ENCODE measurements at places on chromosomes 11 and 22.
A peak's percentile ranks its signal among the peaks of the same experiment; 100 is the strongest.

- no peak for DNase-seq
Observed at GRCh38 chr11:86686531-86686930, 14.1 kb upstream of the ME3 start.

DNA sequence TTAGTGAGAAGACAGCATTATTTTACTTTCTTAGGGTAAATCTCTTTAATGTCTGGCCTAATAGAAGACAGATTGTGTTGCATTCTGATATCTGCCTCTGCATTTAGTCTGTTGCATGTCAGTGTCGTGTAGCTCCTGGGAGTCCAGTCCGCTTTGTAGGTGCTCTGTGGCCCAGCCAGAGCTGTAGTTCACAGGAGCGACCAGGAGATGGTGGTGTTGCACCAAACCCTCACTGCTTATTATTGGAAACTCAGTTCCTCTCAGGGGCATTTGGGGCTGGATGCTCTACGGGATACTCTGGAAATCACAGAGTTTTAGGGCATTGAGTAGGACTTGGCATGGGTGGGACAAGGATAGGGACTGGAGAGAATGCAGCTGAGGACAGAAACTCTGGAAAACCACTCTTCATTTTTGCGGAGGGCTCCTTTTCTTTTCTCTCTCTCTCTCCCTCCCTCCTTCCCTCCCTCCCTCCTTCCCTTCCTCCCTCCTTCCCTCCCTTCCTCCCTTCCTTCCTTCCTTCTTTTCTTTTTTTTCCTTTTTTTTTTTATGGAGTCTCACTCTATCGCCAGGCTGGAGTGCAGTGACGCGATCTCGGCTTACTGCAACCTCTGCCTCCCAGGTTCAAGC lies 21.7 kb downstream of the MIAT start:
- DNase-seq, result peak; percentile 17

DNA sequence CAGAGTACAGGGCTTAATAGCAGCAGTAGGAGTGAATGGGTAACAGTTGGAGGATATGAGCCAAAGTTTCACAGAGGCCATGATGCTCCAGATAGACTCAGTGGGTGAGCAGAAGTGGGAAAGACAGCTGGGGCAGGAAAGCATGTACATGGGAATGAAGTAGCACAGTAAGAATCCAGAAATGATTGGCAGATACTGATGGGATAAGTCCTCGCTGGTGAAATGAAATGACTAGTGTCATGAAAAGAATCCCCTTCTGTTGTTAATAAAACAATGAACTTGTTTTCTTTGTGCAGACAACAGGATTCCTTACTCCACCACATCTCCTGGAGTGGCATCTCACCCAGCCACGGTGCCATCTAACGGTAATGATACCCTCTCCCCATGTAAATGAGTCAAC lies 17.4 kb upstream of the PANX1 start:
- no peak for DNase-seq

- DNase-seq, result no peak
Observed at GRCh38 chr11:9109858-9110731, 18.7 kb upstream of the SCUBE2 start.

DNA sequence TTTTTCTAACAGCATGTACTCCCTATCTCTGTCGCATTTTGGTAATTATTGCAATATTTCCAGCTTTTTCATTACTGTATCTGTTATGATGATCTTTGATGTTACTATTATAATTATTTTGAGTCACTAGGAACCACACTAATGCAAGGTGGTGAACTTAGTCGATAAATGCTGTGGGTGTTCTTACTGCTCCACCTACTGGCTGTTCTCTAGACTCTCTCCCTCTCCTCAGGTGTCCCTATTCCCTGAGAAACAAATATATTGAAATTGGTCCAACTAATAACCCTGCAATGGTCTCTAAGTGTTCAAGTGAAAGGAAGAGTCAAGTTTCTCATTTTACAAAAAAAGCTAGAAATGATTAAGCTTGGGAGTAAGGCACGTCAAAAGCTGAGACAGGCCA lies 10.5 kb downstream of the ARL14EP start:
- no peak for DNase-seq

- no peak for DNase-seq
Observed at GRCh38 chr11:116309446-116309845, 463.3 kb downstream of the BUD13 start.

- peak; percentile 16 for DNase-seq
Observed at GRCh38 chr11:87125257-87125656, 87.5 kb downstream of the TMEM135 start.

- peak; percentile 72 for DNase-seq
Observed at GRCh38 chr11:18588297-18589252, at the start of gene UEVLD. Gene UEVLD (minus strand): TSS chr11:18588734. CDS start chr11:18588654, 80 bp downstream.

GRCh38 chr11:85680897-85681296 lies 5.1 kb downstream of the CCDC89 start:
- DNase-seq, result no peak

DNA sequence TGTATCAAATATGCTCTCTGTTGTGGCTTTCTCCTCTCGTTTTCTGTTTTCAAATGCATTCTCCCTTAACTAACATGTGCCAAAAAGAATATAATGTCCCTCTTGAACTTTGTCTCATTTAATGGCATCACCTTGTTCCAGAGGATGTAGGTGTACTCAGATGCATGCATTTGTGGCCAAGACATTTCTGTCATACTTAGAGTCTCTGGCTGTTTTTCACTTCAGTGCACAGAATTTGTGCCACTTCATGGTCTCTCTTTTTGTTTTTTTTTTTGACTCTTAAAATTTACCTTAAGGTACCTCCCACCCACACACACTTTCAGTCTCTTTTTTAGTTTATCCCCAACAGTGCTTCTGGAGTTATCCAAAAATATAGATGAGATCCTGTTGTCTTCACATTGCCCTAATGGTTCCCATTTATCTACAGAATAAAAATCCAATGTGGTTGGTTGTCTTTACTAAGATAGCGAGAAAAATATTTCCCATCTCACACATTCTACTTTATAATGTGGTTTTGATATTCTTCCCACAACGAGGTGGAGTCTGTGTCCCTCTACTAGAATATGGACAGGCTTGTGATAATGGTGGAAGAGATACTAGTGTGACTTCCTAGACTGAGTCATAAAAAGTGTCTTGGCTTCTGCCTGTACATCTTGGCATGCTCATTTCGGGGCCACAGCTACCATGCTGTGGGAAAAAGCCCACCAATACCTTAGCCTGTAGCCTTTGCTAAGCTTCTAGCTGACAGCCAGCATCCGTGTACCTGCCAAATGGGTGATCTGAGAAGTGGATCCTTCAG lies 125.8 kb downstream of the DDX10 start:
- DNase-seq, result no peak

GRCh38 chr11:120180551-120181232 lies 30.1 kb upstream of the OAF start:
- peak; percentile 40 for DNase-seq

DNA sequence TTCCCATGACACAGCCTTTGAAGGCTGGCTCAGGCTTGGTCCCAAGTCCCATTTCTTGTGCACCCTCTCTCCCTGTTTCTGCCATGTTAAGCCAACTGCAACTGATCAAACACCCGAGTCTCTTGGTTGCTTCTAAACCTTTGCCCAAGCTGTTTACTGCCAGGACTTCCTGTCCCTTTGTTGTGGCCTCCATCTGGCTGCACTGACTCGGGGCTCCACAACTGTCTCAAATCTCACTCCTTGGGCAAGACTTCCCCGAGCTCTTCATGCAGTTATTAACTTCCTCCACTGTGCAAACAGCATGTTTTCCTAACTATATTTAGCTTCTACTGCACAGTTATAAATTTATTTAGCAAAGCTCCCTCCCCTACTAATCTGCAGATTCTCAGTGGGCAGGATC lies 4.3 kb downstream of the VPREB1 start:
- DNase-seq, result no peak

GRCh38 chr11:6635082-6635932 lies 16.1 kb upstream of the TPP1 start:
- DNase-seq, result no peak

DNA sequence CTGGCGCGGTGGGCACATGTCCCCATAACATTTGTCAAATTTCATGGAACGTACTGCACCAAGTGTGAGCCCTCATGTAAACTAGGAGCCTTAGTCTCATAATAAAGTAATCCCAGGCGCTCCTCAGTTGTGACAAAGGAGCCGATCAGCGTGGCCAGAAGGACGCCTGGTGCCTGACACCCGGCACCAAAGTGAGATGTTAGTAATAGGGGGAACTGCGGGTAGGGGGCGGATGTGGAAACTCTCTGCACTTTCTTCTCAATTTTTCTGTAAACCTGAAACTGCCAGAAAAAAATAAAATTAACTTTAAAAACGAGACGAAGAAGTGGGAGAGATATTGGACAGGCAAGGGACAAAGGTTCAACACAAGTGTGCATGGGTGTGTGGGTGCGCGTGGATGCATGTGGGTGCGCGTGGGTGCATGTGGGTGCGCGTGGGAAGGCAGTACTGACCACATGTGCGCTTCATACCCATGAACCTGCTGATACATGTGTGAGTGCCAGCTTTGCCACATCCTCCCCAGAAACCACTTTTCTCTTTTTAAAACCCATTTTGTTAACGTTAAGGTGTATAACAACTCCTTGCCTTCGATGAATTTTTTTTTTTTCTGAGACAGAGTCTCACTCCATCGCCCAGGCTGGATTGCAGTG lies 55.4 kb upstream of the LINC01488 start:
- DNase-seq, result no peak

GRCh38 chr22:30344447-30345200 lies 12.1 kb downstream of the SF3A1 start:
- DNase-seq, result no peak

DNA sequence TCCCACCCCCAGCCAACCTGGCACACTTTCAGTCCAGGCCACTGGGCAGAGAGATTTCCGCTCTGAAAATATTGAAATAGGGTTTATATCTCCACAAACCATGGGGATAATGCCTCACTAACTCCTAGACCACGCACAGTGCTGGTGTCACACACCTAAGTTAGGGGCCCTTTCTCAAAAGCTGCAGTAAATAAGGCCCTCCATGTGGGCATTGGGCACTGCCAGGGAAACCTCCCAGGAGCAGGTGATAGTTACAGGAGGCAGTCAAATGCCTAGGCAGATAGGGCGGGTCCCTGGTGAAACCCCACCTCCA lies 3.1 kb upstream of the IL10RA start:
- DNase-seq, result no peak

DNA sequence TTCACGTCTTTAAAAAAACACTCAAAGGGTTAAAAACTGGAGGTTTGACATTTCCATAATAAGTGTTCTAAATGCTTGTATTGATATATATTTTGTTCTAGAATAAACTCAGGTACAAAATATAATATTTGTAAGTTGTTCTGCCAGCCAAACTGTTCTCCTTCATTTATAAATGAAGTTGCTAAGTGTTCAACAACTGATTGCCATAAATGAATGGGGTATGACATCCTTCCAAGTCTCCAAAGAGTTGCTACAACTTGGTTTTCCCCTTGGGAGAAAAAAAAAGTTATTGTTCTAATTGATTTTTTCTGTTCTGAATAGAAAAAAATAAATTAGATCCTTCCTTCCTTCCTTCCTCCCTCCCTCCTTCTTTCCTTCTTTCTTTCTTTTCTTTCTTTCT lies 65.4 kb upstream of the BLID start:
- DNase-seq, result no peak

- no peak for DNase-seq
Observed at GRCh38 chr22:17243524-17243923, 24.3 kb upstream of the ADA2 start.

- no peak for DNase-seq
Observed at GRCh38 chr22:28918550-28919271, 35.3 kb downstream of the ZNRF3 start.

- no peak for DNase-seq
Observed at GRCh38 chr11:119377961-119378667, 3.4 kb downstream of the USP2 start.

GRCh38 chr11:67031791-67032561 lies 9.0 kb downstream of the SYT12 start:
- DNase-seq, result no peak

DNA sequence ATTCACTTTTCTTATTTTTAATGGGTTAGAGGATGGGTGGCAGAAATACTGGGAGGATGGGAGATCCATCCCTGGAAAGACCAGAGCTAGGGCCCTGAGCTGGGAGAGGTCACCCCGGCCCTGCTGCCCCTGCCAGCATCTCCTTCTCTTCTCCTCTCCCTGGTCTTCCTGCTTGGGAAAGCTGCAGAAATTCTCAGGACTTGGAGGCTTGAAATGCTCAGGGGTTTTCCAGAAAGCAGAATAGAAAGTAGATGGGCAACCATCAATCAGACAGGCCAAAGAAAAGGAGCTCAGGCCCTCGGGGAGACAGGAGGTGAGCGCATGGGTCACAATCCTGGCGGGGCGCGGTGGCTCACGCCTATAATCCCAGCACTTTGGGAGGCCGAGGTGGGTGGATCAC lies 1.5 kb downstream of the APOBEC3H start:
- DNase-seq, result no peak

DNA sequence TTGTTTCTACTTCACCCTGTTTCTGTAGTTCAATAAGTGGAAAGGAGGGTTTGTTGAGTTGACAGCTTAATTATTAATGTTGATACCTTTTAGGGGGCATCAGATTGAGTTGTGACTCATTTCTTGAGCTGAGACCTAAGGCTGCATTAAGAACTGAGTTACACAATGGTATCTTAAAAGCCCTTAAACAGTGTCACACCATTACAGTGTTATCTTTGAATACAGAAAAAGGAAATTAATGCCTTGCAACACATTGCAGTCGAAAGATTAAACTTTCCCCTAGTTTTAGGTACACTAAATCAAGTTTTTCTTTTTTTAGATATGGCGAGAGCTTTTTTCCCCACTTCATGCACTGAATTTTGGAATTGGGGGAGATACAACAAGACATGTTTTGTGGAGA lies 16.7 kb downstream of the PAFAH1B2 start:
- no peak for DNase-seq

GRCh38 chr22:46578251-46578823 lies 40.9 kb upstream of the CELSR1 start:
- DNase-seq, result no peak

GRCh38 chr22:31081963-31082605 lies 966 bp downstream of the SMTN start:
- DNase-seq, result no peak

GRCh38 chr11:36356201-36356600 lies 60.1 kb downstream of the PRR5L start:
- DNase-seq, result no peak

- peak; percentile 49 for DNase-seq
Observed at GRCh38 chr11:64419818-64420485, 61.0 kb downstream of the RPS6KA4 start.

GRCh38 chr11:1163911-1164735 lies 6.4 kb downstream of the MUC5AC start:
- DNase-seq, result no peak

All from skeletal muscle cell (primary cell).